ENCODE measurements at places on chromosomes 13 and 19.

GRCh38 chr13:112971288-112971643, 2.3 kb downstream of the MCF2L start:
- no peak for DNase-seq

DNA sequence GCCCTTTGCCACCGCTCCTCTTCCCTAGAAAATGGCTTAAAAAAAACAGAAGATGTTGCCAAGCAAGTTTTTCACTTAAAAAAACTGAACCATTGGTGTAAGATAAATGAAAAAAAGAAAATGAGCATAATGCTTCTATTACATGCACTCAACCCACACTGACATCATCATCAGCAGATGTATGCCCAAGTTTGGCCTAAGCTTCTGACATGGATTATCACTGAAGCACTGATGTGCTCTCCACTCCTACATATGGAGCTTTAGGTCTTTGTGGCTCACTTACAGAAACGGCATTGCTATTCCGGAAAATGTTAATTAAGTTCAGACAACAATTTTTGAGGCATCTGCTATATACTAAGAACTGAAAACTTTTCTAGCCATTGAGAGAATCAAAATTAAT, 8.0 kb downstream of the RXFP2 start:
- DNase-seq = no peak

DNA sequence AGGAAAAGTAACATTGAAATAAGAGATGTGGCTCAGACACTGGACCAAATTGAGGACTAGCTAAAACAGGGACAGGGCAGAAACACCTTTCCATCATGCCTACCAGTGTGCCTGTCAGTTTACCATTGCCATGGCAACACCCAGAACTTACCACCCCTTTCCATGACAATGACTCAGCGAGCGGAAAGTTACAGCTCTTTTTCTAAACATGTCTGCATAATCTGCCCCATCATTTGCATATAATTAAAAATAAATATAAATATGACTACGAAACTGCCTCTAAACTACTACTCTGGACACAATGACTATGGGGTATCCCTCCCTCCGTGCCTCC, 96.0 kb downstream of the UBL3 start:
- no peak for DNase-seq

GRCh38 chr13:76722782-76723181, 163.4 kb downstream of the KCTD12 start:
- no peak for DNase-seq

- no peak for DNase-seq
Observed at GRCh38 chr13:30416471-30416870, 5.8 kb upstream of the UBE2L5 start.

- DNase-seq = no peak
Observed at GRCh38 chr13:59839186-59839585, 324.5 kb downstream of the DIAPH3 start.

GRCh38 chr19:13689085-13689484, 75.2 kb upstream of the MRI1 start:
- no peak for DNase-seq

DNA sequence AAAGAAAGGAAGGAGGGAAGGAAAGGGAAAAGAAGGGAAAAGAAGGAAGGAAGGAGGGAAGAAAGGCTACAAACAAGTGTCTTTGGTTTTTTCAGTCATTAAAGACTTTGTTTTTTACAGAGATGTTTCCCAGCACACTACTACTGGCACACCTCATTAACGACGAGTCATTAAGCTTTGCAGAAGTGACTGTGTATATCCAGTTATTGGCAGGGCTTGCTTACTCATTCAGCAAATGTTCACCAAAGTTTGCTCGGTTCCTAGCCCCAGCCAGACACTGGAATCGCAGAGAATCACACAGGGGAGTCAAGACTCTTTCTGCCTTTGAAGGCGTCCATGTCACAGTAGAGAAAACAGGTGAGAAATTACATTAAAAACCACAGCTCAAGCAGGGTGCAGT, 4.3 kb downstream of the NLRP12 start:
- no peak for DNase-seq

- no peak for DNase-seq
Observed at GRCh38 chr13:20927596-20928257, 25.2 kb upstream of the XPO4 start.

GRCh38 chr13:44049081-44049945, 169.6 kb downstream of the LACC1 start:
- no peak for DNase-seq

GRCh38 chr13:113403255-113404104, 39.5 kb upstream of the GRTP1 start:
- no peak for DNase-seq

- DNase-seq = no peak
Observed at GRCh38 chr19:43420954-43421353, 6.3 kb downstream of the TEX101 start.

GRCh38 chr13:104357174-104357573, 1291.0 kb upstream of the SLC10A2 start:
- DNase-seq = no peak

- DNase-seq = no peak
Observed at GRCh38 chr19:28956961-28957360, 256.0 kb downstream of the UQCRFS1 start.

DNA sequence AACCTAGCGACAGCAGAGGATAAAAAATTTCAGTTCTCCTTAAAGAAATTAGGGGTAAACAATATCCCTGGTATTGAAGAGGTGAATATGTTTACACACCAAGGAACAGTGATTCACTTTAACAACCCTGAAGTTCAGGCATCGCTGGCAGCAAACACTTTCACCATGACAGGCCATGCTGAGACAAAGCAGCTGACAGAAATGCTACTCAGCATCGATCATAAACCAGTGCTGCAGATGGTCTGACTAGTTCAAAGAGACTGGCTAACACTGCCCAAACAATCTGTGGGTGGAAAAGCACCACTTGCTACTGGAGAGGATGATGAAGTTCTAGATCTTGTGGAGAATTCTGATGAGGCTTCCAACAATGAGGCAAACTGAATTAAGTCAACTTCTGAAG, 19.9 kb upstream of the ACOD1 start:
- no peak for DNase-seq

GRCh38 chr13:50574731-50575130, 268.8 kb downstream of the DLEU7 start:
- DNase-seq = no peak

DNA sequence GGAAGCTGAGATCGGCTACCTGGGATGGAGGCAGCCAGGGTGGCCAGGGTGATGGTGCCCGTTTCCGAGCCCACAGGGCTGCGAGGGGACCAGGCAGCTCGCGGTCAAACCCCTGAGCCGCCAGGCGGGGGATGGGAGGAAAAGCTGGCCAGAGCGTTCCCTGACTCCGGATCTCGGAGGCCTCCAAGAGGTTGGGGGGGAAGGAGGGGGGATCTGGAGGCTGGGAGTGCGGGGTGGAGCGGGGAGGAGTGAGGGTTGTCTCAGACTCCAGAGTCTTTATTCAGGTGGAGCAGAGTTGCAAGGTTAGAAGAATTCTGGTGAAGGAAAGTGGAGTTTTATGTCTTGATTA, 1.1 kb downstream of the CACNG7 start:
- no peak for DNase-seq

DNA sequence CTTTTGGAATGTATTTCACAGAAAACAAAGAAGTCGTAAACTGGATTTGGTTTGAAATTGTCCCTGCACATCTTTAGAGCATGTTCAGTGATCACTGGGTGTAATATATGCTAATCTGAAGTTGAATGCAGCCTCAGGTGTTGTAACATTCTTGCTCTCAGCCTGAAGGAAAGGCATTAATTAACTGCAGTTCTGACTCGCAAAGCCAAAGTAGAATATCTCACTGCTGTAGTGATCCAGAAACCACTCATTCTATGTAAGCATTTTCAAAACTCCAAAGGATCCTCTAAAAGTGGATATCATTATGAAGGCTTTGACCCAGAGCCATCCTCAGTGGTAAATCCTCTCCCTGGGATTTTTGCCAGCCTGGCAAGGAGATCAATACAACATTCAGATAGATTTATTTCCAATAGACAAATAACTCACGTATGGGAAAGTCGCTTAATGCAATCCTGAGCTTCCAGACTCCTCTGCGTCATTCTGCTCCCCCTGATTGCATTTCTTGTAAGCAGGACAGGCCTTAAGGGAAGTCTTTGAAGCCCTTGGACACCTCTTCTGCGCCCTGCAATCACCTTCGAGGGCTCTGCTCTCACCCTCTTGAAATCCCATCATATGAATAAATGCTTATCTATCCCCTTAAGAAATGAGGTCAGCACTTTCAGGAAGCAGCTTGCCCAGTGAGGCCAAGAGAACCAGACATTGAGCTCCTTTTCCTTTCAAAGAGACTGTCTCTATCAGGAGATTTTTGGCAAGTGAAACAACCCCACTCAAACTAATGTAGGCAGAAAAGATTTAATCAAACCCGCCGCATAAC, 301.7 kb upstream of the NBEA start:
- no peak for DNase-seq
